ENCODE measurements at places on chromosomes 5 and 9. TPM values are rescaled to one million over a fixed set of nuclear protein-coding genes. Genes with fewer than 3 reads are reported as not detected.
A peak's percentile ranks its signal among the peaks of the same experiment; 100 is the strongest.

DNA sequence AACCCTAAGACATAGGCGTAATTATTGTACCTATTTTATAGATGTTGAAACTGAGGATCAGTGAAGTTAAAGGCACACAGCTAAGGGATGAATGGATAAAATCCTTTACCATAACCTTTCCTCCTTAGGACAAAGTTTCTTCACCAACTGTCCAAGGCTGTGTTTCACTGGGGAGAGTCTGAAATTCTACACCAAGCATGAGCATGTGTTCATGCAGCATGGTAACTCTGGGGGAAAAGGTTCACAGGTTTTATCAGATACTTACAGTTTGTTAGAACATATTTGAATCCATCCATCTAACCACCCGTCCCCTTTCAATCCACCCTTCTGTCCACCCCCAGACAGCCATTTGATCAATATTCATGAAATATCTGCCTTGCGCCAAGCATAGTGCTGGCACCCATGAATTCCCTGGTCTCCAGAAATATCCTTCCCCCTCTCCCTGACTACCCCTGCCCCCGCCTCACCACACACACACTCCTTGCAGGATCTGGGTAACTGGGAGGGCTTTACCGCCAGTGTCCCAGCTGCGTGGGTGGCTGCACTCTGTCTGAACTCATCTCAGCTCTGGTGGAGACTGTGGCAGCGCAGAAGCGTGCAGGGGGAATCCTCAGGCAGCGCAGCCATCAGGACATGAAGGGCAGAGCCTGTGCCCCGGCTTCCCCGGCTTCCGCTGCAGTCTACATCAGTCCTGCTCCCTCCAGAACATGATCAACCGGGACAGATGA lies 6.3 kb upstream of the KCNIP1 start:
- H3K27me3 ChIP-seq: no peaks in the 10 kb centered on the region
- no peak overlapping the region for H3K4me3 ChIP-seq
- DNase-seq: no peak
- H3K4me1 ChIP-seq: no peaks in the 10 kb centered on the region
- H3K36me3 ChIP-seq: no peaks in the 10 kb centered on the region

- H3K36me3 ChIP-seq: no peaks in the 10 kb centered on the region
- H3K4me3 ChIP-seq: no peak overlapping the region
- no peak for DNase-seq
- H3K27me3 ChIP-seq: no peaks in the 10 kb centered on the region
- peaks cover 10% of the 10 kb centered on the region for H3K4me1 ChIP-seq
These were observed 4.0 kb upstream of the PSAT1 start for GRCh38 chr9:78292716-78293497.

TMEM215 gene
- total RNA-seq: not detected

SPATA31E1 gene
- total RNA-seq: not detected

DNA sequence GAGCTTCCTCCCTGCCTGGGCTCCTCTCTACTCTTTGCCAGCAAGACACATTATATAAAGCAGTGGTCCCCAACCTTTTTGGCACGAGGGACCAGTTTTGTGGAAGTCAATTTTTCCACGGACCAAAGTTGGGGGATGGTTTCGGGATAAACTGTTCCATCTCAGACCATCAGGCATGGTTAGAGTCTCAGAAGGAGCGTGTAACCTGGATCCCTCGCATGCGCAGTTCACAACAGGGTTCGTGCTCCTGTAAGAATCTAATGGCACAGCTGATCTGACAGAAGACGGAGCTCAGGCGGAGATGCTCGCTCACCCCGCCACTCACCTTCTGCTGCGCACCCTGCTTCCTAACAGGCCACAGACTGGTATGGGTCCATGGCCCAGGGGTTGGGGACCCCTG lies 142.8 kb downstream of the LIFR start:
- DNase-seq: no peak
- no peaks in the 10 kb centered on the region for H3K36me3 ChIP-seq
- H3K4me1 ChIP-seq: peaks cover 10% of the 10 kb centered on the region
- no peak overlapping the region for H3K4me3 ChIP-seq
- no peak overlapping the region for H3K27ac ChIP-seq

CAVIN4 gene
- 3.9 TPM for total RNA-seq

GRCh38 chr5:36033486-36033885 lies 33.2 kb downstream of the UGT3A2 start:
- H3K27ac ChIP-seq: peak overlapping the region; percentile 31
- H3K36me3 ChIP-seq: peaks cover 64% of the 10 kb centered on the region
- H3K4me1 ChIP-seq: no peaks in the 10 kb centered on the region
- no peak for DNase-seq
- H3K27me3 ChIP-seq: no peaks in the 10 kb centered on the region

All from A673 (cell line).